ENCODE measurements at places on chromosomes 7 and 10.

DNA sequence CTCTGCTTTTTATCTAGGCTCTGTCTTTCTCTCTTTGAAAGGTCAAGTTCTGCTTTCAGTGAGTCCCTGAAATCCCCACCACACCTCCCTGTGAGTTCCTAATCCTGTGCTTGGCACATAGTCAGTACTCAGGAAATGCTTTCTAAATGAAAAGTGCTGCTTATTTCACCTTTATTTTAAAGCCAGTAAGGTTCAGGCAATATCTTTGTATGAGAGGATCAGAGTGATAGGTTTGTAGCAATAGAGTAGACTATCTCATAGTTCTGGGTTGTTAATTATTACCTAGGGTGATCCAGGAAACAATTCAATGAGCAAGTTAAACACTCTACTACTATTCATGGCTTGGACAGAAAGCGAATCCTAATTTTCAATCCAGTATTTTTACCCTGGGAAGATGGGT is 7.4 kb upstream of the LAMB1 start:
- no peak for DNase-seq

GRCh38 chr10:28382525-28383269 is 79.8 kb upstream of the MPP7 start:
- no peak for DNase-seq

GRCh38 chr7:28179120-28180030 is 1.2 kb downstream of the JAZF1 start:
- peak; percentile 53 for DNase-seq

DNA sequence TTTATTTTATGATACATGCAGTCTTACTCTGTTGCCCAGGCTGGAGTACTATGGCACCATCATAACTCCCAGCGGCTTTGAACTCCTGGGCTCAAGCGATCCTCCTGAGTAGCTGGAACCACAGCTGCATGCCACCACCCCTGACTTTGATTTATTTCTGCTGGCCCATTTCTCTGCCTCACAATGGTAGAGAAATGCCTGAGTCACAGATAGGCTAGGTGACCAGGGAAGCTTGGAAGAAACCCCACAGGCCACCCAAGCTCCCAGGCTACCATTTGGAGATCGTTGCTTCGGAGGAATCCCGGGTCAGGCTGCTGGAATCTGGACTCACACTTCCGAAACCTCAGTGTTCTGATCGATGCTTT is 17.4 kb upstream of the BAIAP2L1 start:
- no peak for DNase-seq

DNA sequence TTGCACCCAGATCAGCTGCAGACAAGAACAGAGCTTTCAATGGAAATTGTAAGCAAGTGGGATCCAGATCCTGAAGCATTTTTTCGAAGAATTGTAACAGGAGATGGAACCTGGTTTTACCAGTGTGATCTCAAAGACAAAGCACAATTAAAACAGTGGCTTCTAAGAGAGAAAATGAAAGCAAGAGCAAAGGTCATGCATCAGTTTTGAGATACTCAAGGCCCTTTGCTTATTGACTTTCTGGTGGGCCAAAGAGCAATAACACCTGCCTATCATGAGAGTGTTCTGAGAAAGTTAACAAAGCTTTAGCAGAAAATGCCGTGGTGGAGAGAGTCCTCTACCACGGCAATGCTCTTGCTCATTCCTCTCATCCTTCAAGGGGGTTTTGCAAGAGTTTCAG is 194.8 kb downstream of the TMEM178B start:
- DNase-seq: no peak

Data from activated T-cell treated with anti-CD3 and anti-CD28 coated beads for 4 hours (primary cell).